ENCODE measurements at places on chromosomes 1 and 21. TPM values are rescaled to one million over a fixed set of nuclear protein-coding genes. Genes with fewer than 3 reads are reported as not detected.

- peaks cover 42% of the 10 kb centered on the region for H3K36me3 ChIP-seq
Observed at GRCh38 chr1:23069675-23070074, 50.4 kb downstream of the KDM1A start.

DNA sequence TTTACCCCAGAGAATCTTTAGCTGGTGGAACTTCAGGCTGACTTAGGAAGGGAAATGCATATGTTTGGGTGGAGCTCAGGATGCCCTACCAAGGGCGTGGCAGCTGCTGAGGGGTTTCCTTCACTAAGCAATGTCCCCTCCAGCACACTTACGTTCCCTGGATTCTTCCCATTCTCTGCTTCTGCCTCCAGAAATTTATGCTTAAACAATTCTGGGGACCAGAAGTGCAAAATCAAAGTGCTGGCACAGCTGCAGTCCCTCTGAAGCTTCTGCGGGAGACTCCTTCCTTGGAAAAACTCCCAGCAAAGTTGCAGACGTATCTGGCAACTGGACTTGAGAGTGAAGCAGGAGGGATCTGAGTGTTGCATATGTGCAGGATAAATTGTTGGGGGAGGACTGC, 402.8 kb downstream of the PCP4 start:
- H3K36me3 ChIP-seq: no peaks in the 10 kb centered on the region
- H3K4me3 ChIP-seq: no peak overlapping the region
- peaks cover 6% of the 10 kb centered on the region for H3K27me3 ChIP-seq
- no peak for DNase-seq

DNA sequence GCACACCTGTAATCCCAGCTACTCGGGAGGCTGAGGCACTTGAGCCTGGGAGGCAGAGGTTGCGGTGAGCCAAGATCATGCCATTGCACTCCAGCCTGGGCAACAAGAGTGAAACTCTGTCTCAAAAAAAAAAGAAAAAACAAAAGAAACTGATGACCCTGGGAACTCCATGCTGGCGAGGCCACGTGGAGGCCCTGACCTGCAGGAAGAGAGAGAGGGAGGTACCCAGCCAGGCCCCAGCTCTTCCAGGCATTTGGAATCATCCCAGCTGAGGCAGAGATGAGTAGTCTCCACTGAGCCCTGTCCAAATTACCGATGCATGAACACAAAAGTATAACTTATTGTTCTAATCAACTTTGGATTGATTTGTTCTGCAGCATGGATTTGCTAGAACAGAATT, 132.0 kb upstream of the ZBTB40 start:
- peaks cover 78% of the 10 kb centered on the region for H3K4me1 ChIP-seq
- no peaks in the 10 kb centered on the region for H3K36me3 ChIP-seq
- no peaks in the 10 kb centered on the region for H3K27me3 ChIP-seq
- peak overlapping the region; percentile 95 for H3K27ac ChIP-seq
- DNase-seq: no peak

- H3K4me1 ChIP-seq: peaks cover 31% of the 10 kb centered on the region
- no peak overlapping the region for H3K27ac ChIP-seq
- H3K36me3 ChIP-seq: no peaks in the 10 kb centered on the region
- DNase-seq: no peak
- H3K27me3 ChIP-seq: no peaks in the 10 kb centered on the region
- H3K4me3 ChIP-seq: no peak overlapping the region
Observed at GRCh38 chr1:27609210-27609555, 5.2 kb upstream of the AHDC1 start.

DNA sequence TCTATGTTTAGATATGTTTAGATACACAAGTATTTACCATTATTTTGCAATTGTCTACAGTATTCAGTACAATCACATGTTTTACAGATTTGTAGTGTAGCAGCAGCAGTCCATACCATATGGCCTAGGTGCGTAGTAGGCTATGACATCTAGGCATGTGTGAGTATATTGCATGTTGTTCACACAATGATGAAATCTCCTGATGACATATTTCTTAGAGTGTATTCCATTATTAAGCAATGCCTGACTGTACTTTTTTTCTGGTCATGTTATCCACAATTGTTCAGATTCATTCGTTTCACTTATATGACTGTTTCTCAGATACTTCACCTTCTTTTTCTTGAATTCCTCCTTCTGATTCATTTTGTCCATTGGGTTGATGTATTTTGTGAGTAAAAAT, 9.9 kb upstream of the BACE2 start:
- H3K27ac ChIP-seq: no peak overlapping the region
- H3K27me3 ChIP-seq: peaks cover 15% of the 10 kb centered on the region
- no peak overlapping the region for H3K4me3 ChIP-seq
- DNase-seq: no peak
- no peaks in the 10 kb centered on the region for H3K36me3 ChIP-seq

Gene ADORA1
- total RNA-seq: 2.9 TPM

DNA sequence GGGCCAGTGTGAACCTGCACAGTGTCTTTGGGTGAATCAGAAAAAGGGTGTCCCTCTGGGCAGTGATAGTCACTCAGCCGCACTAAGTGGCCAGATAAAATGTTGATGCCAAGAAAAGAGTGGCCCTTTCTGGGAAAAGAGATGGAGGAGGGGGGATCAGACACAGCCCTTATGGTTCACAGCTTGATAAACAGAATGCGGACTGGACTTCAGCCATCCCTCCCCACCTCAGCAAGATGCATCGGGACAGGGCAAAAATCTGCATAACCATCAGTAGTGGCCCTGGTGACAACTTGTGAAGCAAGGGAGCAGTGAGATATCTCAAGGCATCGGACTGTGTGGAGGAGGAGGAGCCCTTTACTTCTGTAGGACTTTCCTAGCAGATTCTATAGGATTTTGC, 353.8 kb upstream of the PLXNA2 start:
- H3K4me1 ChIP-seq: peaks cover 22% of the 10 kb centered on the region
- H3K27me3 ChIP-seq: peaks cover 2% of the 10 kb centered on the region
- no peak for DNase-seq
- no peak overlapping the region for H3K27ac ChIP-seq

- H3K36me3 ChIP-seq: no peaks in the 10 kb centered on the region
- peaks cover 67% of the 10 kb centered on the region for H3K27me3 ChIP-seq
- H3K4me1 ChIP-seq: peaks cover 16% of the 10 kb centered on the region
- H3K27ac ChIP-seq: no peak overlapping the region
- no peak overlapping the region for H3K4me3 ChIP-seq
Observed at GRCh38 chr21:44925378-44925755, 4.7 kb upstream of the ITGB2 start.
